ENCODE measurements at places on chromosomes 5 and 9.

GRCh38 chr9:114603248-114603647, 7.8 kb upstream of the TMEM268 start:
- no peak for DNase-seq

GRCh38 chr5:125390326-125390725, 643.9 kb upstream of the ZNF608 start:
- DNase-seq, result no peak

DNA sequence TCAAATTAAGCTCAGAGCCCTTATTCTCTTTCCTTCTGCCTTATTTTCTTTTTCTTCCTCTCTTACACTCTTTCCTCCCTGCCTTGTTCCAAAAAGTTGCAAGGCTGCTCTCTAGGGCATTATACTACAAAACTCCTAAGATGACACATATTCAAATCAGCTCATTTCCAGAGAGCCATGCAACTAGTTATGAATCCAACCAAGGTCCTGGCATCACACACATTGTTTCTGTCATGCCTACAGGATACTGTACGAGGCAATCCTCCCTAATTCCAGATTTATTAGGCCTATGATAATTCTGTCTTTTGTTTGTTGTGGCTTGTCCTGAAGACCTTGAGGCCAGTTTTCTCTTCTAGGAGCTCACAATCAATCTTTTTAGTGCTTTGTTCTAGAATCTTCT, 87.0 kb upstream of the TBCA start:
- DNase-seq, result no peak

DNA sequence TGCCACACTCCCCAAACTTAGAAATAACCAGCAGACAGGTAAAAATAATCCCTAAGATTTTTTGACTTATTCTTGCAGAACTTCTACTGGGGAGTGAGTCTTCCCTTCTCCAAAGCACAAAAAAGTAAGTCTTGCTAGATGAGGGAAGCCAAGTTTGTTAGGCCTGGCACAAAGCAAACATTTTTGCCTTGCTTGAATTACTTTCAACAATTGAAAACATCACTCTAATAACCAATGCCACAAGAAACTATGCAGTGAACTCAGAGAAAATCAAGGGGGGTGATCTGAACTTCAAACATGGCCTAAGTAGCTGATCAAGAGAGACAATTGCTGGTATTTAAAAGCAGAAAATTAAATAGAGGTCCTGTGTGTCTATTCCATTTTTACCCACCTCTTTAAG, 123.6 kb upstream of the SLC1A3 start:
- DNase-seq, result no peak

- no peak for DNase-seq
Measured at GRCh38 chr5:135051872-135052271, 17.8 kb upstream of the PITX1 start.

DNA sequence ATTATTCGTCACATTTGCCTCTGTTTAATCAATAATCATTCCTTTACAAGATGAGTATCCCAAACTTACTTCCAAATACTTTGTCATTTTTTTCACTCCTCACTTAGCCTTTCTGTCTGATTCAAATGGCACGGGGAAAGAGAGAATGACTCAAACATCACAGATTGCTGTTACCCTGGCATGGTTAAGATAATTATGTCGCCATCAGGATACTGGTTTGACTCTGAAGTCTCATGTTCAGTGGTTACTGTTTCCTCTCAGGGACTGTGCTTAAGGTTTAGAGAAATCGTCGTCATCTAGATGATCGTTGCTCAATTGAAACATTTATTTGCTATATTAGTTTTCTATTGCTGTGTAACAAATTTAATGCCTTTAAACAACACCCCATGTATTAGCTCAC, 45.2 kb upstream of the RAD23B start:
- no peak for DNase-seq

- peak; percentile 35 for DNase-seq
Measured at GRCh38 chr9:12813960-12814876, 39.4 kb downstream of the LURAP1L start.

DNA sequence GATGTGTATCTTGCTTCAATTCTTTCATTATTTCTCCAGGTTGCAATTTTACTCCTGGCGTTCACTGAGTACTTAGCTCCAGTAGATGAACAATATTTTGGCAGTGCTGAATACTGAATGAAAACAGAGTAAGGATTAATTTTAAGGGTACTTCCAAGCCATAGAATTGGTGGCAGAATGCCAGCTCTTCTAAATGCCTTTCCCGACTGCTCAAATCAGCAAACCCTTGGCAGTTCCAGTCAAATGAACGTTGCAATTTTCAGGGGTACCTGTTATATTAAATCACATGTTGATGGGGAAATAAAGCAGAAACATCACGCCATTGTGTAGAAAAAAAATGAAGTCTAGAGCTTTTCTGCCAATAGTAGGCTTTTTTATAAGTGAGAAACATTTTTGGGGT, 282.4 kb upstream of the RPS23 start:
- DNase-seq, result no peak

DNA sequence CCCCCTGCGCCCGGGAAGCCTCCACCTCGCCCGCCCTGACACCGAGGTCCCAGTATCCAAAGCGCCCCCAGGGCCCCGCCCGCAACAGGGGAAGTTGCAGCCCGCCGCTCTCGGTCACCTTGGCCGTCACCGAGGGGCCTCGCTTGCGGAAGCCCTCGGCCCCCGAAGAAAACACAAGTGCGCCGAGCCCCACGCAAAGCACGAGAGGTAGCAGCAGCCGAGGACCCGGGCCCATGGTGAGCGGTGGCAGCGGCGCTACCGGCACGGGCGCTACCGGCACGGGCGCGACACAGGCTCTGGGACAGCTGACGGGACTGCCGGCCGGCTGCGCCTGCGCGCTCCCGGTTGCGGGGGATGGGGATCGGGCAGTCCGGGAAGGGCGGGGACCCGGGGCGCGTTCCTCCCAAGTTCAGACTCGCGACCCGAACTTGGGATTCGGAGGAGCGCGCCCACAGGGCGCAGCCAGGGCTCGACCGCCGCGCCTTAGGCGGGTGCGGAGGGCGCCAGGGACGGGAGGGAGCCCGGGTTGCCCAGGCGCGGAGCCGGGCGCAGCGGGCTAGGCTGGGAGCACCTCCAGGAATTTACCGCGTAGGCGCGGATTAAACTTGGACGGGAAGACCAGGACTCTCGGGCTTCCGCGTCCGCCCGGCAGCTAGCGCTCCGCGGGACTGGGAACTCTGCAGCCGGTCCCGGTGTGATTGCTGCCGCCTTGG, at the start of gene PPIC:
PPIC (minus strand) TSS at position 335 of the 713 bp plus-strand sequence; CDS start at position 235, 100 bp downstream.
- peak; percentile 89 for DNase-seq

- DNase-seq, result no peak
Measured at GRCh38 chr5:142869886-142870285, 99.7 kb downstream of the ARHGAP26 start.

DNA sequence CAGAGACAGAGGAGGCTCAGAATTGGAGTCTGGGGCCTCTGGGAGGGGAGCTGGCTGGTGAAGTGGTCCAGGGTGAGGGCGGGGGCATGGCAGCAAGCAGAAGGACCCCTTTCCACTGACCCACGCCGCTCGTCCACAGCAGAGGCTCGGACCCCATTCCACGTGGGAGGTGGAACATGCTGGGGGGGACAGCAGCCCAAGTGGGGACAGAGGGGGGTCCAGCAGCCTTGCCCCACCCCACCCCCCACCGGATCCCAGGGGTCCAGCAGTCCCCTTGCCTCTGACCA, 25.4 kb upstream of the NKD2 start:
- no peak for DNase-seq

DNA sequence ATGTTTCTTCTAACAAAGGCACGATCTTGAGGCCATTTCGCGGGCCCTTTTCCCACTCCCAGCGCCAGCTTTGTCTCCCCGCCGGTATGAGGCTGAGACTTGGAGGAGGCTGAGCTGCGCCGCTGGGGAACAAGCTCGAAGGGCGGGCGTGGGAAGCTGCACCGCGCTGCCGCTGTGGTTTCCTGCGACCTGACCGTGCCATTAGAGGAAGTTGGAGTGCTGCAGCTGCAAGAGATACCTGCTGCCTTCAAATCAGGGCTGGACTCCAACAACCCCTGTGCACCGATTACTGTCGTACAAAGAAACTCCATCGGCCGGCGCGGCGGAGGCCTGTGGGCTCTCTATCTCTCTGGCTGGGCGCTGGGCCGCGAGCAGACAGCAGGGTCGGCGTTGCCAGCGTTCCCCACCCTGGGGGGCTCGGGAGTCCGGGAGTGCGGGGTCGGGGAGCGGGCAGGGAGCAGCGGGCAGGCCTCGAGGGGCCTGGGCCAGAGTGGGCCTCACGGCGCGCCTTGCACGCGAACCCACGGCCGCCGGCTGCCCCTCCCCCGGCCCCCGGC, 1.3 kb upstream of the ERBIN start:
- DNase-seq, result peak; percentile 55

GRCh38 chr5:172502410-172502809, 48.1 kb upstream of the SH3PXD2B start:
- DNase-seq, result no peak
